Smooth muscle cell of bladder (primary cell): ENCODE measurements at places on chromosomes 16 and 17. TPM values are rescaled to one million over a fixed set of nuclear protein-coding genes. Genes with fewer than 3 reads are reported as not detected.

The LRRC36 gene
- total RNA-seq = 0.14 TPM in 1 of 2 replicates, not detected in the other

The SDF2 gene
- total RNA-seq = 65.4 and 81.8 TPM in 2 replicates

The KRTAP9-8 gene
- total RNA-seq = not detected in 2 replicates

The CMTM3 gene
- total RNA-seq = 7.8 and 9.4 TPM in 2 replicates

The KRT33B gene
- 0.14 and 0.18 TPM in 2 replicates for total RNA-seq

The RNF157 gene
- 0.09 and 0.28 TPM in 2 replicates for total RNA-seq

The PRAC2 gene
- 0.46 TPM in 1 of 2 replicates, not detected in the other for total RNA-seq

The KCNAB3 gene
- total RNA-seq = 0.18 and 0.28 TPM in 2 replicates

The TBC1D3H gene
- not detected in 2 replicates for total RNA-seq

The TLCD2 gene
- total RNA-seq = 4.4 and 5.0 TPM in 2 replicates

The SUMO2 gene
- total RNA-seq = 102 and 140 TPM in 2 replicates

The SOCS7 gene
- total RNA-seq = 7.4 and 8.6 TPM in 2 replicates

The IRX3 gene
- under 0.01 and 0.65 TPM in 2 replicates for total RNA-seq

The LPO gene
- total RNA-seq = not detected in 2 replicates

The RPH3AL gene
- 1.00 and 1.3 TPM in 2 replicates for total RNA-seq

The ALOX15 gene
- total RNA-seq = not detected in 2 replicates

The ABCC6 gene
- 0.83 and 2.3 TPM in 2 replicates for total RNA-seq

The DHX58 gene
- total RNA-seq = 9.8 and 10.5 TPM in 2 replicates

The PITPNM3 gene
- 0.14 and 0.28 TPM in 2 replicates for total RNA-seq

The DCAF7 gene
- total RNA-seq = 9.5 and 11.6 TPM in 2 replicates

The OR1F1 gene
- total RNA-seq = not detected in 2 replicates

The TERB1 gene
- total RNA-seq = under 0.01 and 0.09 TPM in 2 replicates

The TELO2 gene
- total RNA-seq = 7.1 and 9.9 TPM in 2 replicates

The ZPBP2 gene
- total RNA-seq = not detected in 2 replicates

The GCGR gene
- total RNA-seq = 0.09 TPM in 1 of 2 replicates, not detected in the other

The KRTAP3-2 gene
- total RNA-seq = not detected in 2 replicates
